Myocyte (in vitro differentiated cells): ENCODE measurements at places on chromosomes 1 and 21. TPM values are rescaled to one million over a fixed set of nuclear protein-coding genes. Genes with fewer than 3 reads are reported as not detected.

Gene IGFN1
- total RNA-seq: 0.26 and 0.29 TPM in 2 replicates

GRCh38 chr21:34946385-34946840 is 102.7 kb downstream of the RUNX1 start:
- peak; percentile 29 for DNase-seq

- no peak for DNase-seq
These were observed 296.4 kb upstream of the FMN2 start for GRCh38 chr1:239795304-239795703.

- no peak for DNase-seq
These were observed 84.9 kb downstream of the GREM2 start for GRCh38 chr1:240527086-240527485.

DNA sequence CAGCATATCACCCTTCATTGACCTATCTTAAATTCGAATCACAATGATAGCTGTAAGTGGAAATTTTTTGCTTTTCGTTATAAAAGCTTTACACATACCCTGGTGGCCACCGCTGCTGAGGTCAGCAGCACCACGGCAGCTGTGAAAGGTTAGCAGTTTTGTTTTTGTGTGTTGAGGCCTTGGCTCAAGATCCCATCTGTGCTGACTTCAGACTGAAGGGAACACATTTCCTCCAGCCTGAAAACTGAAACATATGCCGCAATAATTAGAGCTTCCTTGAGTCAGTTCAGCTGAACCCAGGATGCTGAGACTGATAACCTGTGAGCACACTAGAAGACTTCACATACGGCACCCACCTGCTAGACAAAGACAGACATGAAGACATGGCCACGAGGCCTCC is 103.0 kb downstream of the SMYD3 start:
- DNase-seq: no peak

DNA sequence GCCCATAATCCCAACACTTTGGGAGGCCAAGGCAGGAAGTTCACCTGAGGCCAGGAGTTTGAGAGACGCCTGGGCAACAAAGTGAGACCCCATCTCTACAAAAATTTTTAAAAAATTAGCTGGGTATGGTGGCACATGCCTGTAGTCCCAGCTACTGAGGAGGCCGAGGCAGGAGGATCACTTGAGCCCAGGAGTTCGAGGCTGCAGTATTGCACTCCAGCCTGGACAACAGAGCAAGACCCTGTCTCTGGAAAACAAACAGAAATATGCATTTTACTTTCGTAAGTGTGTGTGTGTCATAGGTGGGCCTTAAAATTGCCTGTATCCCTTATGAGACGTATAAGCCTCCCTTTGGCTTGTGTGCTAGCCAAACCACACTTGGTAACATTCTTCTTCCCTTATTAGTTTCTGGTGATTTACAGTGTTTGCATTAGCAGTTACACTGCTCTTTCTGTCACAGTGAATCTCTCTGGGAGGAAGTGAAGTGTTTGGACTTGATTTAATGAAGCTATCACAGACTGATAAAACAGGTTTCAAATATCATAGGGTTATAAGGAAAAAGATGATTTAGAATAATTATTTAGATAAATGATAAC is 48.9 kb upstream of the KIF26B start:
- DNase-seq: no peak

- peak; percentile 19 for DNase-seq
These were observed 62.1 kb downstream of the DEGS1 start for GRCh38 chr1:224245188-224245587.

DNA sequence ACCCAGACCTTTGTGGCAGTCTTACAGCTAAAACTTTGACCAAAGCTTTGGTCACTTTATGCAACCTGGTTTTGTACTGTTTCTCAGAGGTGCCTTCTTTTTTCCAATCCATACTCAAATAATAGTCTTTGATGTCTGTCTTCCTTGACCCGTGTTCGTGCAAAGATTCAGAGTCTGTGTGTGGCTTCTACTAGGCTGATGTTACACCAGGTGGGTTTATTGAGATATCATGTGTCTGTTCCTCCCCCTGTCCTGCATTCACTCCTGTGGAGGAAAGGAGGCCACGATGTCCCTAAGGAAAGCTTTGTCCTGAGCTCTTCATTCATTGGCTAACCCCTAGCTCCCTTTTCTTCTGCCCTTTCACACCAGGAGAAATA is 15.0 kb upstream of the IKBKE start:
- DNase-seq: no peak

DNA sequence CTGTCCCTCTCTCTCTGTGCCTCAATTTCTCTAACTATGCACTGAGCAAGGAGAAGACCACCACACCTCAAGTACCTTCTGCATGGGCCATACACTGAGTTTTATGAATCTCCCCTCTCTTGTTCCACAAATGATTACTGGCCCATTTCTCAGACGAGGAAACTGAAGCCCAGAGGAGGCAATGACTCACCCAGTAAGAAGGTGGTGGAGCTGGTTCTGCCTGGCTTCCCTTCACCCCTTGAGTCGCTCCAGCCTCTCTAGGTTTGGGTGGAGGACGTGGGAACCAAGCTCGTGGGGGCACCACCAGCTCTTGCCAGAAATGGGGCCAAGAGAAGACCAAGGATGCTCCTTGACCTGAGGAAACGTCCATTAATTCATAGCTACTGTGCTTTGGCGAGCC is 21.3 kb upstream of the RUNX3 start:
- no peak for DNase-seq

DNA sequence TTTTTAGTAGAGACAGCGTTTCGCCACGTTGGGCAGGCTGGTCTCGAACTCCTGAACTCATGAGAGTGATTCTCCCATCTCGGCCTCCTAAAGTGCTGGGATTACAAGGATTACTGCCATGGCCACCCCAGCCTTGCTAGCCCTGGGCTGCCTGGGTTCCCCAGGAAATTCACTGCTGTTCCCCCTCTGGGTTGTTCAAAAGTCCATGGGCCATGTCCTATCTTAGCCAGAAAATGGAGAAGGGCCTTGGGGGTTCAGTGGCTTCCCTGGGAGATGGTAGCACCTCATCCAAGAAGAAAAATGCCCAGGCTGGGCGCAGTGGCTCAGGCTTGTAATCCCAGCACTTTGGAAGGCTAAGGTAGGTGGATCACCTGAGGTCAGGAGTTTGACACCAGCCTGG is 20.9 kb downstream of the SLC26A9 start:
- DNase-seq: no peak

DNA sequence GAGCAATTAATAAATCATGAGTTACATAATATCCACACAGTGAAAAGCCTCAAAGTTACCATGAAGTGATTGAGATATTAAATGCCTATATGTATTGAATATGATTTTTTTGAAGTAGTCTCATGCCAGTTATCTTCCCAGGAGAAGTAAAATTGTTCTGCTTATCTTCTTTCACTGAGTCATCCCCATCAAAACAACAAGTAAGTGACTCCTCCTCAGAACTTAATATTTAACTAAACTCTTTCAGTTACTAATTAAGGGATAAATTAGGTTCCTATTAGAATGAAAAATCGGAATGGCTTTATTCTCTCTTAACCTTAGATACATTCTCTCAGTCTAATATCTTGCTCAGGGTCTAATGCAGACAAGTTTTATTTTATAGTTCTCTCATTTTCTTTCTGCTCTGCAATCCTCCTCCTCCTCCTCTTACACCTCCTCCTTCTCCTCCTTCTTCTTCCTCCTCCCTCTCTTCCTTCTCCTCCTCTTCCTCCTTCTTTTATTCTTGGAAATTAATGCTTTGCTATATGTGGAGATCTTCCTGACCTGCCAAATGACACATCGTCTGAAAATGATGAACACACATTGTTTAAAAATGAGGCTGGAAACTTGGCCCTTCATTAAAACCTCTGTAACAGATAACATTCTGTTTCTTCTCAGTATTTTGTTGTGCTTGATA is 110.9 kb downstream of the RUNX1 start:
- DNase-seq: no peak

Gene CADM3
- 1.4 and 2.5 TPM in 2 replicates for total RNA-seq

Gene SOAT1
- 10.0 and 10.7 TPM in 2 replicates for total RNA-seq

DNA sequence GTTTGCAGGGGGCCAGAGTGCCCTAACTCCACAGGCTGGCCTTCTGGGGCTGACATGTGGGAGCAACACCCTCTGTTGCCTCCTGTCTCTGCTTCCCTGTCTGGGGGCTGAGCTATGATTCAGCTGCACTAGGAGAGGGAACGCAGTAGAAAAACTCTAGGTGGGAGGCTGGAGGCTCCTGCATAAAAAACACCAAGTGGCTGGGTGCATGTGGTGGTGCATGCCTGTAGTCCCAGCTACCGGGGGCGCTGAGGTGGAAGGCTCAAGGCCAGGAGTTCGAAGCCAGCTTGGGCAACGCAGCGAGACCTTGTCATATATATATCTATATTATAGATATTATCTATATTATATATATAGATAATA is 5.6 kb downstream of the KIF17 start:
- DNase-seq: no peak

GRCh38 chr1:203342192-203342940 is 8.6 kb downstream of the FMOD start:
- peak; percentile 38 for DNase-seq

Gene CRB1
- total RNA-seq: 0.70 and 1.1 TPM in 2 replicates
